T-cell (primary cell): ENCODE measurements at places on chromosomes 4 and X.

DNA sequence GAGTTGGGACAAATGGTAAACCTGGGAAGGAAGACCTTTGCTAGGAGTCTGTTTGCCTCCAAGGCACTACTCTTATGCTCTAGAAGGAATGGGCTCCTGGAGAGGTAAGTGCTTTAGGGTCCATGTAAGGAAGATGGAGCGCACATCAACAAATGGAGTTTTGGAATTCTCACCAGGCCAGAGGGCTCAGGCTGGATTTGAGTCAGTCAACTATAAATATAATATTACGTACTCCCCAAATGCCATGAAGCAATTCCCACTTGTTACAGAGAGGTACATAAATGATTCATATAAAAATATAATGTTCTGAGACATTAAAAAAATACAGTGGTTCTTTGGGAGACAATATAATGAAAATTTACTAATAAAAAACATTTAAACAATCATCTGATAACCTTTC is 1.6 kb upstream of the SLC9B1 start:
- no peak for DNase-seq

DNA sequence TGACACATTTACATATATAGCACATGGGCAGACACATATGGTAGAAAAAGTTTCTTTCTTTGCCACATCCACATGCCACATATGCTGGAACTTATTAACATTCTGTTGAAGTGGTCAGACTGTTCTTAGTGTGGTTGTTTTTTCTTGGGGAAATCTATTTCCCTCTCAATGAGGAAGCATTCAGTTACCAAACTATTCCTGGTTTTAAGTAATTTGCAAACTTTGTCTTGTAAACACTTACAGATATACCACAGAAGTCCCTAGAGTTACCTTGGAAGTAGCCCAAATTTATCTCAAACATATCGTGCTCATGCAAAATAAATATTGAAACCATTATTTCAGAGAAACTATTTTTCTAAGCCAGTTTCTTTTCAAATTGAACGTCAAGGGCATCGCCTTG is 625.5 kb upstream of the INTU start:
- DNase-seq, result no peak

- no peak for DNase-seq
Measured at GRCh38 chrX:16120431-16120830, 2.9 kb upstream of the GRPR start.

GRCh38 chr4:3607690-3608552 is 75.7 kb upstream of the LRPAP1 start:
- DNase-seq, result no peak

GRCh38 chr4:13984991-13985800 is 357.7 kb upstream of the BOD1L1 start:
- DNase-seq, result no peak

- no peak for DNase-seq
Measured at GRCh38 chr4:15235135-15235534, 192.7 kb upstream of the C1QTNF7 start.

DNA sequence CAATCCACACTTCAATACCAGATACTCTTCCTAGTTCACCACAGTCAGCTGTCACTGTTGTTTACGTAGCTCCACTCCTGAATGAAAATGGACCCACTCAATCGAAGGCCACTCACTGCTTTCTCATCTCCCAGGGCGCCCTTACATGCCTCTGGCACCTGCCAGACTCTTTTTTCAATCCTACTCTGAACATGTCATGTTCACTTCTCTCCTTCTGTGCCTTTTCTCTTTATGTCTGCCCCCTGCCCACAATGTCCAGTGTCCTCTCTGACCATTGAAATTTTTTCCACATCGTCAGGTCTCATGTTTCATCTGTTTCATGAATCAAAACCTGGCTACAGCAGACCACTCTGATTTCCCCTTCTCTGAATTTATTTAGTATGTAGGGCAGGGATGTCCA is 1.3 kb upstream of the MGAT4D start:
- DNase-seq, result no peak

DNA sequence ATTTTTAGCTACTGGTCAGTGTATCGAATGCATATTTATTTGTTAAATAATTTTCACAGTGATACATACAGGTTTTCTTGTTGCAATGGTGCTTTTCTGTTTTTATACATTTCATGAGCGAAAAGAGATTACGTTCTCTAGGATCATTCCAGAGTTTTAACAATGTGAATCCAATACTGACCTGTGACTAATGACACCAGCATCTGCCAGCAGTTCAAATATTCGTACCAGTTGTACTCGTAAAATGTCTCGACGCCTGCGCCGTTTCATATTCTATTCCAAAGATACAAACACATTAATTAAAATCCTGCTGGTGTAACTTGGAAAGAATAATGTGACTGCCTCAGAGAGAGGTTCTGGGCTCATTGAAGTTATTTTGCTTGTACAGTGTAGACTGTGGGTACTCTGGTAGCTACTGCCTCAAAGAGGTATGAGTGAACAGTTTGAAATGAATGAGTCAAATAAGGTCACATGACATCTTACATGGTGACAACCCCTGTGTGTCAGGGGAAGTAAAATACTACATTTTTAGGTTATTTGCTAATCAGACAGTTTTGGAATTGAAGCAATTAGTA is 80.7 kb downstream of the ZAR1 start:
- no peak for DNase-seq

- DNase-seq, result no peak
Measured at GRCh38 chr4:1767061-1767769, 25.9 kb upstream of the FGFR3 start.

DNA sequence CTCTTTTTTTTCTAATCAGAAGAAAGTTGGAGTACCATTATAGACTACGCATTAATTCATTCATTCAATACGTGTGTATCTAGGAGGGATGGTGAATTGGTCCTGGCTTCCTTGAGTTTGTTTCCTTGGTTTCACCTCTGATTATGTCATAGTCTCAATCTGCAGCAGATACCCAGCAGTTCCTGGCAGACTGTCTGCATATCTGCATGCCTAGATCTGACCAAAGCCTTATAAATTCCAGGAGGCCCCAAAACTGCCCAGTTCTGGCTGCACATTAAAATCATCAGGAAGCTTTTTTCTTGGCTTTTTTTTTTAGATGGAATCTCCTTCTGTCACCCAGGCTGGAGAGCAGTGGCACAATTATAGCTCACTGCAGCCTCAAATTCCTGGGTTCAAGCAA is 27.2 kb upstream of the SLC34A2 start:
- no peak for DNase-seq

- no peak for DNase-seq
Measured at GRCh38 chrX:102866981-102867656, 70.0 kb upstream of the RAB40AL start.

- DNase-seq, result peak; percentile 31
Measured at GRCh38 chr4:15238720-15239119, 189.1 kb upstream of the C1QTNF7 start.

GRCh38 chr4:37648084-37648817 is 37.9 kb downstream of the RELL1 start:
- DNase-seq, result no peak

- no peak for DNase-seq
Measured at GRCh38 chr4:6771229-6771671, 11.3 kb upstream of the KIAA0232 start.

- no peak for DNase-seq
Measured at GRCh38 chrX:45184211-45184610, 16.5 kb downstream of the DIPK2B start.

GRCh38 chr4:52984462-52984881 is 122.4 kb downstream of the RASL11B start:
- DNase-seq, result no peak
